Posterior cingulate gyrus (tissue), 11 donors: ENCODE measurements at places on chromosomes 6 and 20.

GRCh38 chr6:127851197-127851596 lies 49.7 kb downstream of the THEMIS start:
- DNase-seq = no peak

DNA sequence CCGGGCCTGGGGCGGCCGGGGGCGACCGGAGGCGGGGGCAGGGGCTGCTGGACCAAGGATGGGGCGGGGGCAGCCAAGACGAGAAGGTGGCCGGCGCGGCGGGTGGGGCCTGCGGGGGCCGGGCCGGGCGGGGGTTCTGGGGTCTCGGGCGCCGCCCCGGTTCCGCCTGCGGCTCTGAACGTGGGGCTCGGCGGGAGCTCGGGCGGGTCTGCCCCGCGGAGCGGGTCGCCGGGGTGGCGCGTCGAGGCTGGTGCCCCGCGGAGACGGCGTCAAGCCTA lies 204 bp downstream of the ADRM1 start:
- no peak for DNase-seq

DNA sequence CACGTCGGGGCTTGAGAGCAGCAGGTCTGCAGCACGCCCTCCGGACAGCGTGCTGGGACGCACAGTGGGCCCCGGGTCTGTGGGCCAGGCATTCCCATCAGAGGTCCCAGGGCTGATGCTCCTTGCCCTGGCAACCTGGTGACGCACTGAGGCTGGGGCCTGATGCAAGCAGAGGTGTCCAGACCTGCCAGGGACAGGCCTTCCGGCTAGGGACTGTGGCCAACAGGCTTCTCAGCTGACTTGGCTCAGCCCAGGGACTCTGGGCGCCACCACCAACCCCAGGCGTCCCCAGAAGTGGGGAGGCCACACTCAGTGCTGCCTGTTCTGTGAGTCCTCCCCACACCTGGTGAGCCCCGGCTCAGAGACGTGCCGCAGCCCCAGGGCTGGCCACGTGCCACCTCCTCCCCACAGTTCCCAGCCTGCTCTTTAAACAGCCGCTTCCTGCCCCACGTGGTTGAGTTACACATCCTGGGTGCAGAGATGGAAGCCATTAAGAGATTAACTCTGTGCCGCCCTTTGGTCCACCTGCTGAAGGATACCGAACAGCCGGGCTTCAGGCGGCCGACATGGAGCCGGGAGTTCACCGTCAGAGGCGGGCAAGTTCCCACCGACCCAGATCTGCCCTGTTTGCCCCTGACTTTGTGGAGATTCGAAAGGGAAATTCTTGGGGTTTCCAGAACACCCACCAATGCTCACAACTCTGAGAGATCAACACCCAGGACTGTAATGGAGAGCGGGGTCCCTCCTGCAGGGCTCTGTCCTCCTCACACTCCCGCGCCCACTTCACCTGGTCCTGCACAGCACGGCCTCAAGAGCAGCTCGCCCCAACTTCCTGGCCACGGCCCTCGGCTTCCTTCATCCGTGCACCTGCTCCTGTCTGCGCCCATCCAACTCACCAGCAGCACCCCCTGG lies 37.6 kb upstream of the ZBP1 start:
- no peak for DNase-seq

- no peak for DNase-seq
Measured at GRCh38 chr6:112470950-112471349, 123.8 kb downstream of the RFPL4B start.

- DNase-seq = no peak
Measured at GRCh38 chr6:7402716-7403115, 13.1 kb downstream of the RIOK1 start.

DNA sequence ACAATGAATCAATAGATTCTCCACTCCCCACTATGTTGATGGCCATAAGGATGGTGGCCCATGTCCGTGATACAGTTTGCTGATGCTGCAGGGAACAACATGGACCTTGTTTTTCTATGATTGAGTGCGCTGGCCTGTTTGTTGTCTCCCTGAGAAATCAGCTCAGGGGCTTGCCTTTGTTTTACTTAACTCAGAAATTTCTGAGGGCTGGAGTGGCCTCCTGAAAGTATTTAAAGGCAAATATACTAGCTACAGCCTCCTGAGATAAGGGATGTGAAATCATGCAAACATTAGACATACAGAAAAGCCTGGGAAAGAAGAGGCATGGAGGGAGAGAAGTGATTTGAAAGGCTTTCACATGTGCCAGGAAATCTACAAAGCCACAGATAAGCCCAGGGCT lies 170.3 kb upstream of the FLRT3 start:
- DNase-seq = no peak

GRCh38 chr6:40398810-40399477 lies 188.2 kb downstream of the LRFN2 start:
- DNase-seq = no peak

GRCh38 chr6:20092071-20092566 lies 120.2 kb downstream of the MBOAT1 start:
- no peak for DNase-seq

GRCh38 chr6:90654166-90654565 lies 67.3 kb upstream of the MAP3K7 start:
- no peak for DNase-seq

- no peak for DNase-seq
Measured at GRCh38 chr6:33429750-33430052, 9.8 kb downstream of the SYNGAP1 start.

- no peak for DNase-seq
Measured at GRCh38 chr20:49426873-49427272, 55.6 kb downstream of the KCNB1 start.

DNA sequence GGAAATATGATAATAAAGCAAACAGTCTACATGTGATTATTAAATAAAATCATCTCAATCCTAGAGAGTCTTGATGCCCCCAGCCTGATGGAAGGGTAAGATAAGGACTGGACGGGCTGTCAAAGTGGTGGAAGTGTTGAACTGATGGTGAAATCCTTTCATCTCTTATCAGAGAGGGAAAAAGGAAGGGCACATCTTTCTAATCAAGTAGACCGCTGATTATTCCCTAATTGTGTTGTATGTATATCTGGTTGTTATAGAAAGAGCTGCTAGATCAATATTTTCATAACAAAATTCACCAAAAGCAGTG lies 184.5 kb downstream of the PDE7B start:
- no peak for DNase-seq

- DNase-seq = no peak
Measured at GRCh38 chr6:20873425-20874190, 339.4 kb downstream of the CDKAL1 start.

GRCh38 chr6:35833536-35833935 lies 28.4 kb downstream of the LHFPL5 start:
- DNase-seq = no peak

DNA sequence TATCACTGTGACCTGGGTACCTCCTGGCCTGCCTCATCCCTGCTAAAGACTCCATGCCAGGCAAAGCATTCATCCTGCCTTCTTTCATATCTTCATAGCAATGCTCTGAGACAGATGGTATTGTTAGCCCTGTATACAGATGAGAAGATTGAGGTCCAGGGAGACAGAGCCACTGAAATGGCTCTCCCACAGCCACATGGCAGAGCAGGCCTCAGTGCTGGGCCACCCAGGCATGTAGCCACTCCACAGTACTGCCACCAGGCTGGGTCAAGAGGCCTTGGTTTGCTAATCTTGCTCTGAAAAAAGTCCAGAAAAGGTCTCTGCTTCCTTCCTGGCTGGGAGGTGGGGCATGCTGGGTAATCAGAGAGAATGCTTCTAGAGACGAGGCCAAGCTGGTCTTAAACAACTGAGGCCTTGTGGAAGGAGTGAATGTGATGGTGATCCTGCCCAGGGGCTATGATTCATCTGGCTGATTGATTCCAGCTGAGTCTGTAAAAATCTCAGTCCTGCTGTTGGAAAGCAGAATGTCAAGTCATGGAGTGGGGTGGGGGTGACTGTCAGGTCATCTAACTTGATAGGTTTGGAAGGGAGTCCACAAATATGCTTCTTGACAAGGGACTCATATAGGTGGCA lies 29.8 kb downstream of the HM13 start:
- no peak for DNase-seq

- DNase-seq = no peak
Measured at GRCh38 chr6:53032849-53033248, 32.4 kb upstream of the FBXO9 start.

DNA sequence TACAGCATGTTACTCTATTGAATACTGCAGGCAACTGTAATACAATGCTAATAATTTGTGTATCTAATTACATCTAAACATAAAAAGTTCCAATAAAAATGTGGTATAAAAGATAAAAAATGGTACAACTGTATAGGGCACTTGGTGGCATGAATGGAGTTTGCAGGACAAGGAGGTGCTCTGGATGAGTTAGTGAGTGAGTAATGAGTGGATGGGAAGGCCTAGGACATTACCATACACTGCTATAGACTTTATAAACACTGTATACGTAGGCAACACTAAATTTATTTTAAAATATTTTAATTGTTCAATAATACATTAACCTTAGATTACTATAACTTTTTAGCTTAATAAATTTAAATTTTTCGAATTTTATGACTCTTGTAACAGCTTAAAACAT lies 579.6 kb upstream of the MAN1A1 start:
- DNase-seq = no peak

GRCh38 chr6:39786649-39787048 lies 5.5 kb upstream of the DAAM2 start:
- DNase-seq = no peak

GRCh38 chr6:147806697-147807096 lies 298.2 kb downstream of the SAMD5 start:
- DNase-seq = no peak

DNA sequence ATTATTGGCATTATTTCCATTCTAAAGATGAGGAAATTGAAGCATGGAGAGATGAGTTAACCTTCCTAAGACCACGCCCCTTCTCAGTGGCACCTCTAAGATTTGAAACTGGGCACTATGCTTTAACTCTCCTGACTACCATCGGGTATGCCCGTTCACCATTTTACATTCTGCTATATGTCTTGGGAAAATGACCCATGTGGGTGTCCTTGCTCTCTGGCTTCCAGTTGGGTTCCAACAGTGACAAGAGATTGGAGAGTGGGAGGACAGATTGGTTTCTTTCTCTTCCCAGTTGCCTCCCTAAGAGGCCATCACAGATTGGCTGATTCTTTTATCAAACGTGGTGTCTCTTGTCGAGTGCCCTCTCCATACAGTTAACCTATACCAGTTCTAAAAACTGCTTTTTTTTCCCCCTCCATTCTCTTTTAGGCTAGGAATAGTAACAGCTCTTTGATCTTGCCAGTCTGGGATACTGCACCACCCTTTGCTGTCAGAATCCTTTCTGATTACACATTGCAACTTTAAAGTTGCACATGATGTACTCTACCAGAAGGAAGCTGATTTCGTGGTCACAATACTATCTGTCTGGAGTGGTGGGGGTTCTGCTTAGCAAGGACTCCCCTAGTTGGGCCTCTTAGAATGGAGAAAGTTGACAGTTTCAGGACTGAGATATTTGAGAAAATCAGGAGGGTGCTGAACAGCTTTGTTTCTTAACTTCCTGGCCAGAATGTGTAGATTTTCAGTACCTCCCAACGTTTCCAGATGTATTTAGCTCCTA lies 88.0 kb upstream of the ELOVL5 start:
- no peak for DNase-seq

DNA sequence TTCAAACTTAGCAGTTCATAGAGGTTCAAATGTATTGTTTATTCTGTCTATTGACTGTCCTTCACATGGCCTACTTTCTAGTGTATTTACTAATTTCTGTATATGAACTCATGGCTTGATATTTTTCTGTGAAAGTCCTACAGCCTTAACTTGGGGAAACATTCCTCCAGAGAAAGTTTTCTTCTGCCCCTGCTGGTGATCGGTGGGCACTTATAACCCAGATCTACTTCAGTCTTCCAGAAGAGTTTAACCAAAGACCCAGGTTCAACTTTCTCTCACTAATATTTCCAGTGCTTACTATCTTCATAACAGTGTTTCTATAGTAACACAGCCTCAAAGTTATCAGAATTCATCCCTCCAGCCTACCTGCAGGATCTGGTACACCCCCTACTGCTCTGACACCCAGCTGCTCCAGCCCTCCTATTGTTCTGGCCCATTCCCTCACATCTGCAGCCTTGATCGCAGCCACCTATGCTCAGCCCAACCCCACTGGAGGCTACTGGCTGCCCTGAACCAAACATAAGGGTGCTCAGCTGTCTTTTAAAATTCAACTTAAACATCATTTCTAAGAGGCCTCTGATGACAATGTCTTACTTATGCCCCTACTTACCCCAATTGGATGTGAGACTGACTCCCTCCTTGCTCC lies 72.3 kb downstream of the TBX18 start:
- DNase-seq = no peak

DNA sequence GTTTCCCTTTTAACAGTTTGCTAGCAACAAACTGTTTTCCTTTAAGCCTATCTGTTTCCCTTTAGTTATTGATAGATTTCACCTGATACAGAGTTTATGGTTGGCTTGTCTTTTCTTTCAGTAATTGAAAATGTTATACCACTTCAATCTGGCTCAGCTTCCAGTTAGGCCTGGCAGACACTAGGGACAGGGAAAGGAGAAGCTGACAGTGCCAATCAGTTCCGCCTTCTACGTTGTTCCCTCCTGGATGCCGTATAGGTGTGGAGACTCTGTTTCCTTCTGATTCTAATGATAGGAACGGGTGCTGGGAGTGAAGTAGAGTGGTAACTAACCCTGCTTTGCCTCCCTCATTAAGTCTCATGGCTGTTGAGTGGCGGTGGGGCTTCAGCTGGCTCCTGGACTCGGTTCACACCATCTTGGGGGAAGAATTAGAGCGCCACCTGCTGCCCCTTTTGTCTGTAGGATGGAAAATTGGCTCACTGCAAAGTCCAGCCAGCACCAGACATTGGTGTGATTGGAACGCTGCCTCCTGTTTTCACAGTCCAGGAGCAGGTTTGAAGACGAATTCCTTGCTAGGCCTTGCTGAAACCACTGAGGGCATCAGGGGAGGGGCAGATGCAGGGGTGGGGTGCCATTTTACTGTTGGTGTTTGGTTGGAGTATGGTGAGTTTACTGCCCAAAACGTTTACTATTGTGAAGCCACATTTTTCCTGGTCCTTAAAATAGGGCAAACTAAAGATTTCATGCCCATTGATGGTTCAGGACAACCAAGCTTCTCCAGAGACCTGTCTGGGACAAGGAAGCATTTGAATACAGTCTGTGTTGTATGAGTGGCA lies 1729.5 kb downstream of the GRIK2 start:
- peak; percentile 17 for DNase-seq

GRCh38 chr20:31637660-31638059 lies at the start of gene COX4I2:
TSS of gene COX4I2 (plus strand) at chr20:31637912. CDS start at chr20:31639018, 1,106 bp downstream.
- DNase-seq = no peak

GRCh38 chr20:53819973-53820451 lies 226.4 kb upstream of the ZNF217 start:
- no peak for DNase-seq

GRCh38 chr6:114439411-114439810 lies 96.6 kb upstream of the HS3ST5 start:
- no peak for DNase-seq
